CD4-positive, alpha-beta T cell treated with Interleukin-17A for 4 hours (primary cell): ENCODE measurements at places on chromosomes 11 and 22.

DNA sequence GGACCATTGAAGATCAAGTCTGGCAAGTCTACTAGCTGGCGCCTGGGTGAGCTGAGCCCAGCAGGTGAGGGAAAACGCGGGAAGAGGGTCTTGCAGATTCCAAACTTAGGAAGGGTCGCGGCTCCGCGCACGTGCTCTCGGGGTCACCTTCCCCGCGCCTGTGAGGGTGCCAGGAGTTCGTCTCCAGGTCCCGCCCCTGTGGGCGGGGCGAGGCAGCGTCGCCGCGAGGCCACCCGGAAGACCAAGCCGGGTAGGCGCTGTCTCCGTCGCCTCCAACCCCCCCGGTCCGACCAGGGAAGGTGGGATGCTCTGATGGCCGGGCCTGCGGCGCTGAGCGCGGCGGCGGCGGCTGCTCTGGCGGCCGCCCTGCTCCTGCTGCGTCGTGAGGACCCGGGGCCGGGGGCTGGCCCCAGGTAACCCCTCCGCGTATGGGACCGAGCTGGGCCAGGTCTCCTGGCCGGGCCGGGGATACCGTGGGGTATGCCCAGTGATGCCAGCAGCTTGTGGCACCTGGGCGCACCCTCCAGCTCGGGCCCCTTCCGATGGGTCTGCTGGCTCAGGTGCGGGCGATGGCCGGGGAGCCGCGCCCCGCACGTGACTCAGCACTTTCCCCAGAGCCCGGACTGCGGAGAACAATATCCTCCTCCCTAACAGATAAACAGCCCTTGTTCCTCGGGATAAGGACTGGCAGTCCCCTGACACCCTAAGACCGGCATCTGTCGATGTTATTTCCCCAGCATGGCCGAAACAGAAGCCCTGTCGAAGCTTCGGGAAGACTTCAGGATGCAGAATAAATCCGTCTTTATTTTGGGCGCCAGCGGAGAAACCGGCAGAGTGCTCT lies at the start of gene HTATIP2:
Gene HTATIP2 (plus strand): TSS at position 215 of the 841 bp plus-strand sequence. CDS start 524 bp downstream, at position 739.
- peak; percentile 88 for DNase-seq

DNA sequence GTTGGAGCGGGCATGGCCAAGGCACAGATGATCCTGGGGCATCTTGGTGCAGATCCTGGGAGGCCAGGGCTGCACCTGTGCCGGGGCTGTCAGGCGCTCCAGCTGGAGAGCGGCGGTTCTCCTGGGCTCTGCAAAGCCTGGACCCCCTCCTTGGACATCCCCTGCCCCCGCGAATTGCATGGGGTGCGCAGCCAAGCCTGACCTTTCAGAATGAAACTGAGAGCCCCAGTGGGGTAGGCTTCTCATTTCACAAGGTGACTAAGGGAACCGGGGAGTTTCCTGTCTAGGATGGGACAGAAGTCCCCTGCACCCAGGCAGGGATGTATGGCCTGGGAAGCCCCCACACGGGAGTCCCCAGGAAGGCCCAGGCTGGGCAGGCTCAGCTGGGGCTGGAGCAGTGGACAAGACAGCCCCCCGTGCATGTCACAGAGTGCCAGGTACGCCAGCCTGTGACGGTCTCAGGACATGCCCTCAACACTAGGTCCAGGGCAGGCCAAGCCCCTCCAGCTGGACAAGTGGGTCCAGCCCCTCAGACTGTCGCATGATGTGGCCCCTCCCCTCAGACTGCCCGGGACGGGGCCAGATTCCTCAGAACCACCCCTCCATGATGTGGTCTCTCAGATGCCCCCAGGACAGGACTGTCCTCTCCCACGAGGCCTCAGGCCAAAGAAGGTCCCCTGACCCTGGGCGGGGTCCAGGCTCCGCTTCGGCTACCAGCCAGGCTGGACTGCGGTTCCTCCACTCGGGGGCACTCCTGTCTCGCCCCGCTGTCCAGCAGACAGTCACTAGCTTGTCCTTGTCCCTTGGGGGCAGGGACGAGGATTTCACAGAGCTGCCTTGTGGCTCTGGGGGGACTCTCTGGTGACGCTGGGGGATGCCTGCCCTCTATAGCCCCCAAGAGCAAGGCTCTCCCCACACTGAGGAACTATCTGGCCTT lies 2.3 kb downstream of the LSP1 start:
- no peak for DNase-seq

DNA sequence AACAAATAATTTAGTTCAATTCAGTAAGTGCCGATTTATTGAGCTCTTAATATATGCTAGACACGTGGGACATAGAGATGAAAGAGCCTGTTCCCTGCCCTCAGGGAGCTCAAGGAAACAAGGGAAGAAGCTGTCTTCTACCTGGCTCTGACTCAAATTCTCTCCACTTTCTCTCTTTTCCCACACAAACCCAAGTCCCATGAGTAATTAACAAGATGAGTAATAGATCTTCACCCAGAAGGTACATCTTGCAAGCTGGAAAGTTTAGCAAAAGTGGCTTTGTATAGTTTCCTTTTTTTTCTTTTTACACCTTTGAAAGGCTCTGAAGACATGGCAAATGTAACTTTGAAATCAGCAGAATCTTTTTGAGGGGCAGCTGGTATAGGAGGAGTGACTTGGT lies 48.2 kb upstream of the CHST1 start:
- DNase-seq, result no peak

DNA sequence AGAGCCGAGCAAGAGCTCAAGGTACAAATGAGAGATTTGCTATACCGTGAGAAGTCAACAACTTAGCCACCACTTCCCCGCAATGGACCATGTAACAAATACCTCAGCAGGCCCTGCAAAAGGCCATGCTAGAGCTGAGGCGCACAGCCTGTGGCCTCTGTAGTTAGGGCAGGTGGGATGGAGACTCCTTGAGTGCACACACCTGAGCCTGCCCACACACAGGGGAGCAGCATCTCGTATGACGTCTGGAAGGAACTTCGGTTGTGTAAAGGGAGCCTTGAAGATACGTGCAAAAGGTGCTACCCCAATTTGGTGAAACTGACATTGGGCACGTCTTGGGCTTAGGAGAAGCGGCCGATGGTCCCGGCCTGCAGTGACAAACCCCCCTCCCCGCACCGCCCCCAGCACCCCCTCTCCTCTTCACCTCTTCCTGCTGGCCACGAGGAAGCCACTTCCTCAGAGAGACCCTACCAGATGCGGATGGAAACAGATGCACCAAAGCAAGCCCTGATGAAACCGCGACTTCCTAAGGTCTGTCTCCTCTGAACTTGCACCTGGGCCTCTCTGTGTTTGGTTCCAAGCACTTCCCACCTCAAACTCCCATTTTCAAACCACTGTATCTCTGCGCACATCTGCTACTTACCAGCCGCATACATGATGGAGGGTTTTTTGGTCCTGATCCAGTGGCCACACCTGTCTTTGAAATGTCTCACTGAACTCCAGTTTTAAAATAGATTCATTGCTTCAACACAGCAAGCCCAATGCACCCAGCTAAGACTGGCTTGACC lies 10.6 kb downstream of the CDPF1 start:
- DNase-seq, result peak; percentile 25

DNA sequence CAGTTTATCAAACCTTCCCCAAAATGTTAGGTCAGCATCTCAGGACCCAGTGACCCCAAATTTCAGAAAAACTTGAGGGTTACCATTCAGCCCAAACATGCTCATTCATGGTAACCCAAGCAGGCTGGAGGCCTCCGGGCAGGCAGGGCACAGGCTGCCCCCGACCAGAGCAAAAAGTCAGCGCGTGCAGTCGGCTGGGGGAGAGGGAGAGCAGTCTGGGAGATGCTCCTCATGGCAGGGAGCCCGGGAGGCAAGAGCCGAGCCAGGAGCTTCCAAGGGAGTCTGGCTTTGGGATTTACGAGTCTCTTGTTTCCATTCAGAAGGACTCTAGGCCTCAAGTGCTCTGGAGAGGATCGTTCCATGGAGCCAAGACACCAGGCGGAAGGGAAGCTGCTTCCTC lies 45.7 kb downstream of the RPUSD4 start:
- no peak for DNase-seq

DNA sequence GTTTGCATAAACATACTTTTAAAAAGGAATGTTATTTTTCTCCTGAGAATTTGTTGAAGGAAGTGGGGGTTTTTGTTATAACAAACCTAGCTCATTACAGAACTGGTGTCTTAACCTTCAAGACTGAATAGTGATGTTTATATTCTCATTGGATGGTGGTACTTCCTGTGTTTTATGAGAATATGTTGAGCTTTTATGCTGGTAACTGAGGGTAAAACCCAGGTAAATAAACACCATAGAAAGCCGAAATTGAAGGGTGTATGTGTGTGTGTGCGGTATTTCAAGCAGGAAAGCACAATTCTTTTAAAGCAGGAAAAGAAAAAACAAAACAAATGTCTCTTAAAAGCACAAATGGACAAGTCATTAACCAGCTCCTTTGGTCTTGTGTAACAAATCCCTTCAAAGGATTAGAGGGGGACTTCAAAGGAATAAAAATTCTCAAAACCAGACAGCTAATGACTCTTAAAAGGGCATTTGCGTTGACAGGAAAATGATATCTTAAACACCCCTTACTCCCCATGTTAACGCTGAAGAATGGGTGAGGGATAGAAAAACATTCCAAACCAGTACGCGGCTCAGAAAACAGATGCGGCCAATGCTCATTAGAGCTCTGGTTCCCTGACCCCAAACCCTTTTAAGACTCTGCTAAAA lies 23.8 kb downstream of the LMO2 start:
- no peak for DNase-seq

GRCh38 chr11:111362887-111363411 lies 16.1 kb downstream of the POU2AF1 start:
- DNase-seq, result no peak

GRCh38 chr11:111351374-111352055 lies 27.6 kb downstream of the POU2AF1 start:
- no peak for DNase-seq

DNA sequence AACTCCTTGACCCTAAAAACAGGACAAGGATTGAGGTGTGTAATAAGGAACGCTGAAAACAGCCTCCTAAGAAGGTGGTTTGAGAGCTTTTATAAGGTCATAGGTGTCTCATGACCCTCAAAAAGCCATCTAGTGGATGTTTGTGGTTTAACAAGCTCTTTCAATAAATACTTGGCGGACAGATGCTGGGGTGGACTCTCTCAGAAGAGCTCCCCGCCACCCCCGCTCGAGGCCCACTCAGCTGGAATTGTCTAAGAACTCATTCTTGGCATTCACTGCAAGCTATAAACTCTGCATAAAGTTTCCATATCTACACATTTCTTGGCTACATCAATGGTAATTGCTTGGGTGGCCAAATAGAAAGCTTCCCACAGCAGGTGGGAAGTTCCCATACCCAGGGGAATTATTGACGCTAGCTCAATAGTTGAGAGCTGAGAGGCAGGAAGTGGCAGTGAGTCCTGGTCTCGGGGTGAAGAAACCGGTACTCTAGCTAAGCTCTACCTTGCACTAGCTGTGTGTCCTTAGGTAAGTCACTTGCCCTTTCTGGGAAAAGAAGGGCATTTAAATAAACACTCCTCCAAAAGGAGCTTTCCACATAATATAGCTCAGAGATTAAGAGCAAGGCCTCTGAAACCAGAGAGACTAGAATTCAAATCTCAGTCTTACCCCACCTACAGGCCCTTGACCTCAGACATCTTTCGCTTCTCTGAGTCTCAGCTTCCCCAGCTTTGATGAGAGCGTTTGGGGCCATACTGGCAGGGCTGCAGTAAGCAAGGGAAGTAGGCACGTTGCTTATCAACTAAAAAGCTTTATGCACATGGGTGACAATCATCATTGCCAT lies 6.4 kb downstream of the MS4A15 start:
- no peak for DNase-seq

DNA sequence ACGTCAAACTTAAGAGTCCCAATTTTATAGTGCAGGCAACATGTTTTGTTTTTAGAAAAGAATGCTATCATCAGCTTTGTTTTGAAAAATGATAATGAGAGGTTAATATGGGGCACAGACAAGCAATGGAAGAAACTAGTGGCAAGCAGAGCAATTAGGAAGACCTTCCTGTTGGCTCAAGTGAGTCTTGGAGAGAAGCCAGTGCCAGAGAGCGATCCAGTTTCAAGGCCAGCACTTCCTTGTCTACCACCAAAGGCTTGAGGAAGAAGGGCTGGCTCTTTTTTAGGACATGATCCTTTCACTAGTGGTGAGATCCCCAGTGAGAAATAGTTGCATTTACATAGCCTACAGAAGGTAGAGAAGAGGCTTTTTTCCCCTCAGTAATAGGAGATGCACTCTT lies 1340.7 kb downstream of the LRRC4C start:
- no peak for DNase-seq

GRCh38 chr22:49753961-49754695 lies 73.5 kb downstream of the BRD1 start:
- no peak for DNase-seq

- DNase-seq, result no peak
These were observed 285.8 kb downstream of the SOX6 start for GRCh38 chr11:16070573-16070972.
